ENCODE measurements at places on chromosomes 3 and 15.

- DNase-seq = no peak
Observed at GRCh38 chr3:42116466-42116865, 25.3 kb downstream of the TRAK1 start.

- DNase-seq = no peak
Observed at GRCh38 chr3:159250961-159251360, 449.1 kb downstream of the MFSD1 start.

DNA sequence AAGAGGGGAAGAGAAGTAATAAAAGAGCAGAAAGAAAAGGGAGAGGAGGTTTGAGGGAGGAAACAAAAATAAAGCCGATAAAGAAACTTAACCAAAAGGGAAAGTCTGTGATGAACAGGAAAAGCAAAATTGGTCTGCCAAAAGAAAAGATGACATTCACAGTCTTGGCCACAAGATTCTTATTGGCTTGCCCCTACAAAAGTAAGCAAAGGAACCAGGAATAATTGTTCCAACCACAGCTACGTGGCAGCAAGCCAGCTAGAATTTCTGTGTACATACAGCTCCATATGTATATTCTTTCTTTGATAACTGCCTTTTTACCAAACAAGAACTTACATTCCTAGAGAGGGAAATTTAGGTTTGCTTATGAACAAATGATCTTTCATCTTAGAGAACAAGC lies 79.6 kb downstream of the MLH1 start:
- peak; percentile 79 for DNase-seq

DNA sequence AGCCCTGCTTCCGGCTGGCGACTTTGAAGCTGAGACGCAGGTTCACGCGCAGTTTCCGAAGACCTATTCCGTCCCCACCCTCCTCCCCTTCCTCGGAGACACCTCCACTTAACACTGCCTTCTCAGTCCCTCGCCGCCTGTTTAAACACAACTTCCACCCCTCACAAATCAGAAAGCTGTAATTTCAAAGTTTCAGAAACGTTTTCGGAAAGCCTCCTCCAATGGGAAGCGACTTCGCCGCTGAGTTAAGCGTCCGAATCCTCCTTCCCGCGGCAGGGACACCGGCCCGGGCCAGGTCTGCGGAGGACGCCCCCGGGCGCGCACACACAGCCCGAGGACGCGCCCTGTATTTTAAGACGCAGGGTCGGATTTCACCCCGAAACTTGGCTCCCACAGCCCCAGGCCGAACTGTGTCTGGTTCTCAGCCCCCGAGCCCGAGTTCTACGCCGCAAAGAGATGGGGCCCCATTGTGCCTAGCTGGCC lies 559 bp upstream of the LRRN1 start:
- DNase-seq = no peak

DNA sequence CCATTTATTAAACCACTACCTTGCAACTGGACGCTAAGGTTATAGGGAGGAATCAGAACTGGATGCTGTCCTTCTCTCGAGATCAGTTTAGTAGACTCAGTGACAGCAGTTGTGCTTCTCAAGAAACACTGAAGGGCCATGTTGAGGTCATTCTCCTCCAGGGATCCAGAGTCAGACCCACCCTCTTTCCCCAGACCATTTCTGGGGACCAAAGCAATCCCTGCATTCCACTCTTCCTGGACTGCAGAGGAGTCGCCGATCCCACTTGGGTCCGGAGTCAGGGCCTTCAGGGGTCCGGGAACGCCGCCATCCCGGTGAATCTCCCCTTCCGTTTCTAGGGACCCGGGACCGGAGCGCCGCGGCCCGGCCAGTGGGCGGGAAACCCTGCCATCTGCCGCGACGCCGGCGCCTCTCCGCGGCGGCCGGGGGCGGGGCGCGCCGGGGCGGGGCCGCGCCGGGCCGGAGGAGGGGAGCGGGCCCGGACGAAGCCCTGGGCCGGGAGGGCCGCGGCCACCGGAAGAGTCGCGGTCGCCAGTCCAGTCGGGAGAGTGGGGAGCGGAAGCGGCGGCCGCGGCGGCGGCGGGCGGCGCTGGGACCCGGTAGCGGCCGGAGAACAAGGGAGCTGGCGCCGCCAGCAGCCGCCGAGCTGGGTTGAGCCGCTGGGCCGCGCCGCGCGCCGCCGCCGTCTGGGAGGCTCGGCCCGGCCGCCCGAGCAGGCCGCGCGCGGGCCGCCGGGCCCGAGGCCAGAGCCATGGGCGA lies at the start of gene DVL3:
TSS of gene DVL3 (plus strand) at position 493 of the 759 bp plus-strand sequence. CDS start at position 752, 259 bp downstream.
- peak; percentile 71 for DNase-seq

- DNase-seq = no peak
Observed at GRCh38 chr3:55521738-55522421, 34.8 kb upstream of the WNT5A start.

DNA sequence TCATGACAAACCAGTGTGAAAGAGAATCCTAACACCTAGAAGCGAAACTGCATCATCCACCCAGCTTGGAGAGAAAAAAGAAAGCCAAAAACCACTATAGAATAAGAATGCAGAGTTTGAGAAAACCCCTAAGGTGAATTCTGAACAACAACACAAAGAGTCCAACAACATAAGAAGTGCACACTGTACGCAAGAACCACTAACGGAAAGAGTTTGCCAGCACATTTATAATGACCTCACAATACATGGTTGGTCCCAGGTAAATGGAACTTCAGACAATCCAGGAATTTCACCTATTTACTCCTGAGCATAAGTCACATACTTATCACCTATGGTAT lies 128.3 kb upstream of the BHLHE40 start:
- no peak for DNase-seq

GRCh38 chr3:13547591-13548371 lies 1.1 kb upstream of the FBLN2 start:
- no peak for DNase-seq

DNA sequence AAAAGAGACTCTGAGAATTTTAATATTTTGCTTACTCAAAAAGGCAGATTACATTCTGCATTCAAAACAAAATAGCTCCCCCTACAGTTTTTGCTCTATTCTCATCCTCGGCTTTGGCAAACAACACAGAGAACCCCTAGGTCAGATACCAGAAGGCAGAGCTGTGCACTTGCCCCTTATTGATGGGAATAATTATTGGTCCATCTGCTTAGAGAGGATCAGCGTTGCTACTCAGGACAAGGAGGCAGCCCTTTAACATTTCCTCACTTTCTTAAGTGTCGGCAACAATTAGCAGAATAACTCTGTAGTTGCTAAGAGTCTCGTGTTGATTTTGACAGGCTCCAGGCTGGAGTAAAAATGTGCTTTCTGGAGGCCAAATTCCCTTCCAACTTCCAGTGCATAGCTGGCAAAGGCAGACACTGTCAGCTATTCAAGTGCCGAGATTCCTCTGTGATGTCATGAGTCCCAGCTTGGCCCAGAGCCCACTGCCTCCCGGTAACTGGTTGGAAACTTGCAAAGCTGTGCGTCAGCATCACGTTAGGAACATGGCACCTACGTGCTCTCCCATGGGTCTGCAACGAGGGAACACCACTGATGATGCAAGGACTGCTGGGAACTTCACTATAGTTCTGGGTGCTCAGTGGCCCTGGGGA lies 482.7 kb upstream of the ADAMTS9 start:
- peak; percentile 88 for DNase-seq

- DNase-seq = no peak
Observed at GRCh38 chr3:11377719-11378118, 105.5 kb downstream of the ATG7 start.

- peak; percentile 78 for DNase-seq
Observed at GRCh38 chr15:45187894-45188830, at the start of gene SHF. SHF (minus strand) TSS chr15:45187966; CDS start chr15:45187951, 15 bp downstream.

DNA sequence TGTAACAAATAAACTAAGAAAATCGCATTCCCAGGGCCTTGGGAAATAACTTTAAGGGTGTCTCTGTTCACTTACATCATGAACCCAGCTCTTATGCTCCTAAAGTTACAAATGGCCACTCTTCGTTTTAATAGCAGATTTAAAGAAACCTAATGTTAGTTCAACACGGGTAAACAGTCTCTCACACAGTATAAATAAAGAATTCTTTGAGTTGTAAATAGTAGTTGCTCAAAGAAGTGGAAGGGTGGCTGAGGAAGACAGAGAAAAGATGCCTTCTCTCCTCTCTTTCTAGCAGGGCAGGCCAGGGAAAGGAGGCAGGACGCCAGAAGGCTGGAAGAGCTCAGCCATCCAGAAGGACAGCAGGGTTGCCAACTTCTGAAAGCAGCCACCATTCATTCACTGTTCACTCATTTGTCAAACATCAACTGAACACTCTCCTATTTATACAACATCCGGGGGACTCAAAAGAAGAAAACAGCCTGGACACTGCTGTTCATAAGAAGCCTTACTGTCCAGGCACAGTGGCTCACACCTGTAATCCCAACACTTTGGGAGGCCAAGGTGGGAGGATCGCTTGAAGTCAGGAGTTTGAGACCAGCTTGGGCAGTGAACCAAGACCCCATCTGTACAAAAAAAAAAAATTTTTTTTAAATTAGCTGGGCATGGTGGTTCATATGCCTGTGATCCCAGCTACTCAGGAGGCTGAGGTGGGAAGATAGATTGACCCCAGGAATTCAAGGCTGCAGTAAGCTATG lies 47.3 kb downstream of the WWTR1 start:
- DNase-seq = no peak

- DNase-seq = no peak
Observed at GRCh38 chr15:79606831-79607355, 174.8 kb downstream of the MINAR1 start.

DNA sequence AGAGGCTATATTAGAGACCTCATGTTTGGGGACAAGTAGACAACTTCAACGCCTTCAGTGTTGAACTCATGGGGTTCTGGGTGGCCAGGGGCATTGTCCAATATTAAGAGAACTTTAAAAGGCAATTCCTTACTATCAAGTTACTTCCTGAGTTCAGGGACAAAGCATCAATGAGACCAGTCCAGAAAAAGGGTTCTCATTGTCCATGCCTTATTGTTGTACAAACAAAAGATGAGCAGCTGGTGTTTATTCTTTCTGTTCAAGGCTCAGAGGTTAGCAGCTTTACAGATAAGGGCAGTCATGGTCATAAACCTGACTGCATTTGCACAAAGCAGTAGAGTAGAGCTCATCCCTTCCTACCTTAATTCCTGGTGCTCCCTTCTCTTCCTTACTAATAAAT lies 18.5 kb upstream of the PDHB start:
- no peak for DNase-seq

- no peak for DNase-seq
Observed at GRCh38 chr15:32682977-32683630, 34.7 kb upstream of the GREM1 start.

DNA sequence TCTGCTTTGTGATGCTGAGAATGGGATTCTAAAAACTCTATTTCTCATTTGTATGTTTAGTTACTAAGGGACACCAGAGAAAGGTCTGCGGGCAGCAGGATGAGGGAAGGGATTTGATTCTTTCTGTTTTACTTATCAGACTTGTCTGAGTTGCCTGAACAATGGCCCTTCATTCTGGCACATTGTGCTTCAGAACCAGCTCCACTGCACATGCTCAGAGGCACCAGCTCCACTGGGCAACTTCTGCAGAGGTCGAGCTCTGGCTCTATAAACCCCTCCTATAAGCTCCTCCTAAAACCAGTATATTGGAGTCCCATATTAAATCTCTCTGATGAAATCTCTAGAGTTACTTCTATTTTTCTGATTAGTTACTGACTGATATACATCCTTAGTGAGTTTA lies 453.2 kb upstream of the CDIN1 start:
- no peak for DNase-seq

GRCh38 chr15:92029767-92030166 lies 176.3 kb downstream of the SLCO3A1 start:
- DNase-seq = no peak

- DNase-seq = no peak
Observed at GRCh38 chr15:41925086-41925608, 31.3 kb upstream of the SPTBN5 start.

GRCh38 chr15:22810033-22810852 lies 23.8 kb downstream of the NIPA1 start:
- DNase-seq = no peak

- DNase-seq = no peak
Observed at GRCh38 chr3:169241991-169242707, 421.4 kb downstream of the MECOM start.

DNA sequence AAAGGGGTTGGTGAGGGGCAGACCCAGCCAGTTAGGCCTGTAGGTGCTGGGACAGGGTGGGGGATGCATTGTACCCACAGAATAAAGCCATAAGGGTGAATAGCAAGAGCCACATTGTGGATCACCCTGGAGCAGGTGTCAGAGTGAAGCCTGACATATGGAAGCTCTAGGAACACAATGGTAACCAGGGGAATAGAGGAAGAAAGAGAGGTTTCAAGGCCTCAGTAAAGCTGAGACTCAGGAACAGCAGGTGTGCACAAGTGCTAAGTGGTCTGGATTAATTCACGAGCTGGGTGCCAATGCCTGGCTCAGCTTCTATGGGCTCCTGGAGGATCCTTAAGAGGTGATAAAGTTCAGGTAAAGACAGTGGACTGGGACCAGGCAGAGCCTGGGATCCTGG lies 323.7 kb upstream of the CTNNB1 start:
- no peak for DNase-seq

DNA sequence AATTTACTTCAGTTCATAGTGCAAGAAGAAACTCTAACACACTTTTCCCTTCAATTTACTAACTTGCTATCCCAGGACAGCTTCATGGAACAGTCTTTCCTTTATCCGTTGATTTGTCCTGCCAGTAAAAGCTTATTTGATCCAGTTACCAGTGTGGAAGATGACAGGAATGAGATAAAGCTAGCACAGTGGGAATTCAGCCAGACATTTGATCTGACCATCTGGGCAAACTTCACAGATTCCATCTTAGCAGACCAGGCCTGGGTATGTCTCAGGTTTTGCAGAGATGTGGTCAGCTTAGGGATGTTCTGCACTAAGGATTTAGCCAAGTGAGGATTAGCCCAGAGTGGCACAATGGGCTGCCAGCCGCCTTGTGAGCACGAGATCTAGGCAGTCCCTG lies 19.7 kb downstream of the CEMIP start:
- no peak for DNase-seq

DNA sequence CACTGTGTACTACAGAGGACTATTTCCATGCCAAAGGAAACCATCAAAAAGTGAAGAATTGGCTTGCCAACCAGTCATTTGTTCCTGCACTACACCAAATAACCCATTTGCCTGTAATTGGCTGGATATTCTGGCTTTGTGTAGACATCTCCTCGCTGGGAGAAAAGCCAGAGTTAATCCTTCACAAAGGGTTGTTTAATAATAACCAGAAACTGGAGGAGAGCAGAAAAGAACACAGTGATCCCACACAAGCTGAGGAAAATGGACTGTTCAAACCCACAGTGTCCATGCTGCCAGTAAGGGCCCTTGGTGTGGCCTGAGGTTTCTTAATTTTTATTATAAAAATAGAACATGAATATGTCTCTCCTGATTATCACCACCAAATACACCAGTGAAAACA lies 294.0 kb downstream of the RORA start:
- DNase-seq = no peak

- DNase-seq = no peak
Observed at GRCh38 chr3:187738071-187738330, 7.3 kb downstream of the BCL6 start.

GRCh38 chr3:129059311-129059958 lies 1.1 kb upstream of the GP9 start:
- DNase-seq = no peak

GRCh38 chr3:77319711-77320110 lies 279.8 kb downstream of the ROBO2 start:
- DNase-seq = no peak

- DNase-seq = no peak
Observed at GRCh38 chr3:8458238-8458661, 43.4 kb upstream of the LMCD1 start.

- DNase-seq = no peak
Observed at GRCh38 chr3:45009868-45010267, 16.2 kb upstream of the CLEC3B start.
